ENCODE measurements at places on chromosomes 12 and 14. TPM values are rescaled to one million over a fixed set of nuclear protein-coding genes. Genes with fewer than 3 reads are reported as not detected.

Gene RD3L
- total RNA-seq = not detected

Gene C12orf56
- total RNA-seq = 0.15 TPM

Gene RIN3
- total RNA-seq = 120 TPM

Gene ZCRB1
- total RNA-seq = 36.7 TPM

Gene IAPP
- not detected for total RNA-seq

Gene CELA1
- not detected for total RNA-seq

Gene BCAT1
- 3.0 TPM for total RNA-seq

Gene CLEC4E
- not detected for total RNA-seq

Gene SDR9C7
- total RNA-seq = not detected

Gene ARL6IP4
- total RNA-seq = 131 TPM

Gene DLK1
- not detected for total RNA-seq

Gene ETFBKMT
- total RNA-seq = 0.52 TPM

Gene DHRS7
- total RNA-seq = 34.6 TPM

Gene APOF
- total RNA-seq = not detected

Gene EGLN3
- 1.4 TPM for total RNA-seq

Gene SCNN1A
- 0.86 TPM for total RNA-seq

Gene PAWR
- total RNA-seq = 5.8 TPM

Gene GALNT8
- 7.3 TPM for total RNA-seq

Gene ERP27
- total RNA-seq = 25.4 TPM

Gene ANO4
- total RNA-seq = not detected

Gene CLEC1B
- 2.6 TPM for total RNA-seq

Gene MIP
- not detected for total RNA-seq

Gene NXPH4
- 0.49 TPM for total RNA-seq

Gene ADAMTS20
- total RNA-seq = not detected

Gene TAS2R50
- total RNA-seq = 1.6 TPM

Gene ZC2HC1C
- 0.99 TPM for total RNA-seq

Gene IKZF4
- total RNA-seq = 22.3 TPM

Gene AMDHD1
- total RNA-seq = 0.67 TPM

Data from CD4-positive, CD25-positive, alpha-beta regulatory T cell (primary cell).